Kidney (tissue), 22 donors: ENCODE measurements at places on chromosomes 2 and 18.
A peak's percentile ranks its signal among the peaks of the same experiment; 100 is the strongest.

- DNase-seq = no peak
These were observed 42.3 kb upstream of the DOK6 start for GRCh38 chr18:69358212-69358895.

GRCh38 chr2:129199501-129199900 lies 780.0 kb upstream of the RAB6C start:
- no peak for DNase-seq

GRCh38 chr18:44356566-44357157 lies 324.0 kb upstream of the SETBP1 start:
- no peak for DNase-seq

DNA sequence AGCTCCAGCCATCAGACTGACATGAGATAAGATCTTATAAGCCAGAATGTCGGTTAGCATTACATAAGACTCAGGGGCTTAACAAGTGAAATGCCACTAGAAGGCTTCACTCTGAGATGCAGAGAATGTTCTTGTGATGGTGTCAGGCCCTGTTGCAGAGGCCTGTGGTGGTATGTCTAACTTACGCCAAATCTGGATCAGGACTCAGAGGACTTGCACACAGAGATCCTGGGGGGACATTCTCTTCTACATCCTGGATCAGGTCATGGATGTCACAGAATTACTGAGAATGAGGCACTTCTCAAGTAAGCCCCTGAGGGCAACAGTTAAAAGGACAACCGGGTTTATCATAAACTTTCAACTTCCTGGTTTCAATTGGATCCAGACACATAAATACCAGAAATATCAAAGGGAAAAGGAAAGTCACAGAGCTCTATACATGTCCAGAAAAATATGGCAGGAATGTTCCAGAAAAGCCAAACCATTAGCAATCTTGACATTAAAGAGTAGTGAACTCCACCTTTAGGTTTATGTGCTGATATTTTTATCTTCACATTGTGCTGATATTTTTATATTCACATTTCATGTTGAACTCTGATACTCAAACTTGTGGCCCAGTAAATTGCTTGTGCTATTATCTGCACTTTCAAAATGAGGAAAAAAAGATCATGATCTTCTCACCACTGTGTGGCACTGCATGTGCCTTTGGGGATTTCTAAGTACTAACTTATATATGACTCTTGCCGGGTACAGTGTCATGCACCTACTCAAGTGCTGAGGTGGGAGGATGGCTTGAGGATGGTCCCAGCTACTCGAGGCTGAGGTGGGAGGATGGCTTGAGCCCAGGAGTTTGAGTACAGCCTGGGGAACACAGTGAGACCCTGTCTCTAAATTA lies 137.5 kb upstream of the RNF152 start:
- DNase-seq = no peak

DNA sequence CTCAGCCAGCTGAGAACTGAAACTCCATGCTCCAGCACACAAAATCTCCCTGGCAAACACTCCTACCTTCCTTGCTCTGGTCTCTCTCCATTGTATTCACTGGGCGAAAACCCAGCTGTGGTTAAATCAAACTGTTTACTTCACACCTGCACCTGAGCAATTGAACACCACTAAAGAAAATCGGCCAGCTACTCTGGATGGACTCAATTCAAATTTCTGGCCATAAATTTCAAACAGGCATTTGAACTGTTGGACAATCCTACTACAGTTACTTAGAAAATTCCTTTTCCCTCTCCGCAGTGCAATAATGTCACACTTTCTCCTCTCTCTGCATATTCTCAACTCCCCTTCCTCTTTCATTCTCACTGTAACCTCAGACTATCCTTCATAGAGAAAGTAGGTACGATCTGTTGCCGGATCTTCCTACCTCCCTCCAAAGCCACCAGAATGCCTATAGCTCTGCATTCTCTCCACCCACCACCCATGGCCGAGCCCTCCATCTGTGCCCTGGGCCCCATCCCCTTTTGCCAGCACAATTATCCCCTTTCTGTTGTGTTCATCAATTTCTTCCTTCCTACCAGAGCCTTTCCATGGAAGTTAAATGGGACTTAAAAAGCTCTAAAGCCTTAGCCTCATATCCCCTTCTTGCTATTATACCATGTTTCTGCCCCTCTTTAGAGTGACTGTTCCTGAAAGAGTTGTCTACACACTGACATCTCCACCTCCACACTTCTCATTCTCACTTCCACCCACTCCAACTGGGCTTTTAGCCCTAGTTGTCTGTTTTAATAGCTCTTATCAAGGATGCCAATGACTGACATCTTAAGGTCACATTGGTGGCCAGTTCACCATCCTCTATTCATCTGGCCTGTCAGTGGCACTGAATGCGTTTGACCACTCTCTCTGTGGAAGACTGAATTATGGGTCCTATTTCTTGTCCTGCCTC lies 127.5 kb upstream of the SLC1A4 start:
- no peak for DNase-seq

GRCh38 chr2:241516520-241516965 lies 8.2 kb upstream of the STK25 start:
- no peak for DNase-seq

GRCh38 chr2:133651861-133652260 lies 83.6 kb upstream of the NCKAP5 start:
- DNase-seq = no peak

DNA sequence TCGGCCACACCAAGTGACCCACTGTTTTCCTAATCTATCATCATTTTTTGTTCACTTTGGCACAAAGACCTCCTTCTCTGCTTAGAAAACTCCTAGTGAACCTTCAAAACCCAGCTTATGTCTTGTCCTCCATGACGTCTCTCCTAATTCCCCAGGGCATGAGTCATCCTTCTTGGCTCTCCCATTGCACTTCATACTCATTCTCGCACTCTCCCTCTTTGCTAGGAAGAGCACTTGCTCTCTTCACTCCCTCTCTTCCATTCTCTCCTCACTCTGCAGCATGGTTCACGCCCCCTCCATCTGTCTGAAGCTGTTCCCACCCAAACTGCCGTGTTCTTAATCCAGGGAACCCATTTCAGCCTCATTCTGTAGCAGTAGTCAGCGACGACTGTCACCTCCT lies 103.9 kb downstream of the MRO start:
- no peak for DNase-seq

DNA sequence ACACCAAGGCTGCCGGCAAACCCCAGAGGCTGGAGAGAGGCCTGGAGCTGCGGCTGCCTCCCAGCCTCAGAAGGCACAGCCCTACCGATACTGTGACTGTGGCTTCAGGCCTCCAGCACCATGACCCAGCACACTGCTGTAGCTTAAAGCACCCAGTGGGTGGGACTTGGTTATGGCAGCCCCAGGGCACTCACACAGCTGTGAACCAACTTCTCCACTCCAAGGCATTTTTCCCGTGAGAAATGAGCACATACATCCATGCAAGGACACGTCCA lies 199.5 kb downstream of the NDUFA10 start:
- DNase-seq = no peak

- no peak for DNase-seq
These were observed 380.0 kb upstream of the FIGN start for GRCh38 chr2:164115806-164116205.

DNA sequence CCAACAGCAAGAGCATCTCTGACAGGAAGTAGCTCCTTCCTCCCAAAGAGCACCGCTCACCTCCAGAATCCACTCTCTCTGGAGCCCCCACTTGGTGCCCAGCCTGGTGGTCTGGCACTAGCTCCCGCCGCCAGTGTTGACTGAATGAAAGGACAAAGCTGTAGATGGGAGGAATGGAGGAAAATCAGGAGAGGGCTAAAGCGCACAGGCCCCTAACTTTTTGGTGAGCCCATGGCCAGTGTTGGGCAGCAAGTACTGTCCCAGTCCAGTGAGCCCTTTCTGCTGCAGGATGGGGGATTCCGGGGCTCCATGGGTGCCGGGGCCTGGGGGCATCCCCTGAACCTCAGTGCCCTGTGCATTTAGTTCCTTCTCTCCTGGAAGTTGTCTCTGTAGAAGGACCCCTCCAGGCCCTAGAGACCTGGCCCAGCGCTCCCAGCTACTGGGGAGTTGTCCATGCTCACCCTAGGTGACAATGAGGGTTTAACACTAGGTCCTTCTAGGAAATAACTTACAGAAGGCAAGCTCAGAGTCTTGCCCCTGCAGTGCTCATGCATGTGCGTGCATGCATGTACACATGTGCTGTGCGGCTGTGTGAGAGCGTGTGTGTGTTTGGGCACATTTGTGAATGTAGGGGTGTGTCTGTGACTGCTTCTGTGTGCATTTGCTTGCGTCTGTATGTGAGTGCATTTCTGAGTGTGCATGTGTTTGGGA lies 33.6 kb downstream of the GLI2 start:
- DNase-seq = peak; percentile 37

DNA sequence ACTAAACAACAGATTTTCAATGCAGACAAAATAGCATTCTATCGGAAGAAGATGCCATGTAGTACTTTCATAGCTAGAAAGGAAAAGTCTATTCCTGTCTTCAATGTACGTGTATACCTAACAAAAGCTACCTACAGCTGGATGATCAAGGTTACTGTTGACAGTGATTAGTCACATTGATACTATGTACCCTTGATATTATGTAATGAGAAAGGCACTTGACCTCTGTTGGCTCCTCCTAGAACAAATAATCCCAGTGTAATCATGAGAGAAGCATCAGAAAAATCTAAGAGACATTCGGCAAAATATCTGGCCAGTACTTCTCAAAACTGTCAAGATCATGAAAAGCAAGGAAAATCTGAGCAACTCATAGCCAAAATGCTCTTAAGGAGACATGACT lies 44.4 kb upstream of the LRRTM4 start:
- no peak for DNase-seq

DNA sequence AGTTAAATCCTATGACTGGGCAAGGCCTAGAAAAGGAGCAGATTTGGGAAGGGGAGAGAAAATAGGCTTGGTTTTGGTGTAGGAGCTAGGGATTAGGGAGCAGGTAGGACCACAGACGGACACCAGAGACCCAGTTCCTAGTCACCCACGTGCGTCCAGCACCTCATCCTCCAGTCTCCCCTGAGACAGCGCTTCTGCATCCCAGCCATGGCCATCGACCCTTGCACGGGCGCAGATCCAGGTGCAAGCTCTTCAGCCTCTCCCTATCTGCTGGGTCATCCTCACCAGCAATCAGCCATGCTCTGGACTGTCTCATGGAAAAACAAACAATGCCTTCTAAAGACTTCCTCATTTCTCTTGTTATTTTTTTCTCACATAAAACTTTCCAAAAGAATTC lies 246.8 kb upstream of the RAB6C start:
- no peak for DNase-seq

GRCh38 chr2:9497017-9497416 lies 22.7 kb downstream of the IAH1 start:
- no peak for DNase-seq

DNA sequence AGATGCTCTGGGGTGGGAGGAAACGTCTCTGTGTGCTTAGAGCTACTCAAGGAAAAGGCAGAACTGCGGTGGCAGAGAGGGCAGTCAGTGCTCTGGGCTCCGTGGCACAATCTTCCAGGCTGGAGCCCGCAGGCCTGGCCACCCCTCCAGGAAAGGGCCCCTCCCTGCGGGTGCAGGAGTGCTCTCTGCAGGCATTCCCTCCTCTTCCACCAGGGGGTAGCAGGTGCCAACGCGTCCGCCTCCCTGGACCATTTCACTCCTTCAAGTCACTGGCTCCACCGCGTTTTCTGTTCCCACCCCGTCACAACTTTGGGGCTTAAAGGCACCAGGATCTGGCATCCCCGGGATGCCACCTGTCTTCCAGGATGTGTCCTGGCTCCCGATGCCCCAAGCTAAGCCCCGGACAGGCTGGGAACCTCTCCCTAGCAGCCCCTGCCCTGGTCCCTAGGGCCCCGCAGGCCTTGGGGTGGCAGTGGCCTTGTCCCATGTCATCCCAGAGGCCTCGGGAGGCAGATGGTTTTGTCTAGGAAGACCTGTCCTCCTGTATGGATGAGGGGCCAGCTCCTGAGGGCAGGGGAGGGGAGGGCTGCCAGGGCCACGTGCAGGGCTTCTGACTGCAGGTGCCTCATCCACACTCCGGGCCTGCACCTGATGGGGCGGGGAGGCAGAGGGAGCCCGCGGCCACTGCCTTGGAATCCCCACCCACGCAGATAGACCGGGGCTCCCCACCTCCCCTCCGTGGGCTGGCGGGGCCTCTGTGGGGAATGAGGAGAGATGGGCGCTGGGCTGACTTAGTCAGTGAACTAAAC lies 26.4 kb downstream of the KCNIP3 start:
- DNase-seq = no peak

DNA sequence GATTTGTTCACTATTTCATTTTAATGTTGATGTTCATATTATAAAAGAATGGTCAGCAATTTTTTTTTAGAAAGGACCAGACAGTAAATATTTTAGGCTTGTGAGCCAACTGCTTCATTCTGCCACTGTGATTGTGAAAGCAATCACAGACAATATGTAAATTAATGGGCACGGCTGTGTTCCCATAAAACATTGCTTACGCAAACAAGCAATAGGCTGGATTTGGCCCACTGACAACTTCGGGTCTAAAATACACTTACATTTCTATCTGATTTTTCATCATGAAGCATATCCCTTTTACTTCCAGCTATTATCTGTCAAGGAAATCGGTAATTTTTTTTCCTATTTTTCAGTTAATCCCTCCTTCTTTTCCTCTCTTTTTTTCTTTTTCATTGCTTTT lies 182.2 kb upstream of the CDH2 start:
- DNase-seq = no peak
